HAP-1 (cell line): ENCODE measurements at places on chromosomes 5 and 9.
A peak's percentile ranks its signal among the peaks of the same experiment; 100 is the strongest.

DNA sequence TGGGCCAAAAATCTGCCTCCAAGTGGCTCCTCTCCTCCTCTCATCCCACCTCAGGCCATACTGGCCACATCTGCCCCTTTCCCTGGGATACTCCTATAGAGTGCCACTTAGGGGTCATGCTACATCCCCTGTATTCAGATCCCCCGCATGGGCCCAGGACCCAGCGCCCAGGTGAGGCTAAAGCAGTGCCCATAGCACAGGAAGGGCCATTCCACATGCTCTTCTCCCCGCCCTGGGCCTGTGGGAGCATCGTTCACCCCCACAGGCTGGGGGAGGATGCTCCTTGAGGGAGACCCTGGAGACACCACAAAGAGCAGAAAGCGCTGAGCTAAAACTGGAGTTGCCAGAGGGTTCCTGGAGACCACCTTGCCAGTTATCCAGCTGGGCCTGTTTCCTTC is 52.5 kb upstream of the SLC25A51 start:
- DNase-seq: no peak

GRCh38 chr5:146041180-146041789 is 64.1 kb downstream of the PLAC8L1 start:
- no peak for DNase-seq

DNA sequence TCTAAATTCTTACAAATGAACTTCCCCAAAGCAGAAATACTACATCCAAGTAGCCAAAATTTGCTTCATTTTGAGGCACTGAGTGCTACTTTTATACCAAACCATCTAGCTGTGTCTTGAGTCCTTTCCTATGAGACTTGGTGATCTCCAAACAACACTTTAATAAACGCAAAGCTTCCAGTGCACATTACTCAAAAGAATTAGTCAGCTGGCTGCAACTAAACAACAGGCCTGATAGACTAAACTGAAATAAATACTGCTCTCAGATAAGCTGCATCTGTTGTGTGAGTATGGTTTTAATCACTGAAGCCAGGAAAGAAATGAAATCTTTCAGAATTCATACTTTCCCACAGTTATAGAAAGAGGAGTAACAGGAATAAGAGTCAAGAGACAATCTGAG is 80.3 kb downstream of the VCAN start:
- no peak for DNase-seq

- DNase-seq: no peak
These were observed 335.9 kb upstream of the ISL1 start for GRCh38 chr5:51047369-51047768.

- no peak for DNase-seq
These were observed 189.6 kb downstream of the PIK3R1 start for GRCh38 chr5:68405026-68405684.

DNA sequence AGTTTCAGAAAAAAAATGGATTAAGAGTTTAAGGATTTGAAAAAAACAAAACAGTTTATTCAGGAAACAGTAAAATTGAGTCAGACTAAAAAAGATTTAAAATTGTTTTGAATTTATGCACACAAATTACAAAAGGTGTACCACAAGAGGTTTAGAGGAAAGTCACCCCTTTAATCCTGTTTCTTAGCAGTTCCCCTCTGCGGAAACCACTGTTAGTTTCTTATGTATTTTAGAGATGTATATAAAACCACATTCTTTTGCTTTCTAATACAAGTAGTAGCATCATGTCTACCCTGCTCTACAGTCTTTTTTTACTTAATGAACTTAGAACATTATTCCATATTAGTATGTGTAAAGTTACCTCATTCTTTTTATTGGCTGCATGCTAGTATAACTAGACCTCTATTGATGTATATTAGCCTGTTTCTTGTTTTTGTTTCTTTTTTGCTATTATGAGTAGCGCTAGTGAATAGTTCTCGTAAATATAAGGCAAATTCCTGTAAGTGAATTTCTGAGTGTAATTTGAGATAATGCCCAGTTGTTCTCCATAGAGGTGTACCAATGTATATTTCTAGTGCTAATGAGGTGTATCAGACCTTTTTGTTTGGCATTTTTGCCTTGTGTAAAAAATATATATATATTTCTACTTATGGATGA is 20.0 kb downstream of the GPBP1 start:
- DNase-seq: no peak

DNA sequence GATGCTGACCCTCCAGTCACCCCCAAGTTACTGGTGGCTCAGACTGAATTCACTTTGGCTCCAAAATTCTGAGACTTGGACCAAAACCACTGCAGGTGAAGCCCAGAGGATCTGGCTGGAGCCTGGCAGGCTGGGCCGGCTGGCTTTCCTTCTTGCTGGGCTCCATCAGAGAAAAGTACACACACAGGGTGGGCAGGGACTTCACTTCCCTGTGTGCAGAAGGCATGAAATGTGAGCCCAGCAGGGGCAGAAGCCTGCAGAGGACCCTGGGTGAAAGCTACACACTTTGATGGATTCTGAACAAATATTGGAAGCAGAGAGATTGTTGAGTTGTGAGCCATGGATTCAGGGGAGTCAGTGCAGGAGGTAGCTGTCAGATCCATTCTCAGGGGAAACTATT is 18.4 kb downstream of the NR4A3 start:
- no peak for DNase-seq

- DNase-seq: no peak
These were observed 80.8 kb downstream of the NTRK2 start for GRCh38 chr9:84750152-84750865.

DNA sequence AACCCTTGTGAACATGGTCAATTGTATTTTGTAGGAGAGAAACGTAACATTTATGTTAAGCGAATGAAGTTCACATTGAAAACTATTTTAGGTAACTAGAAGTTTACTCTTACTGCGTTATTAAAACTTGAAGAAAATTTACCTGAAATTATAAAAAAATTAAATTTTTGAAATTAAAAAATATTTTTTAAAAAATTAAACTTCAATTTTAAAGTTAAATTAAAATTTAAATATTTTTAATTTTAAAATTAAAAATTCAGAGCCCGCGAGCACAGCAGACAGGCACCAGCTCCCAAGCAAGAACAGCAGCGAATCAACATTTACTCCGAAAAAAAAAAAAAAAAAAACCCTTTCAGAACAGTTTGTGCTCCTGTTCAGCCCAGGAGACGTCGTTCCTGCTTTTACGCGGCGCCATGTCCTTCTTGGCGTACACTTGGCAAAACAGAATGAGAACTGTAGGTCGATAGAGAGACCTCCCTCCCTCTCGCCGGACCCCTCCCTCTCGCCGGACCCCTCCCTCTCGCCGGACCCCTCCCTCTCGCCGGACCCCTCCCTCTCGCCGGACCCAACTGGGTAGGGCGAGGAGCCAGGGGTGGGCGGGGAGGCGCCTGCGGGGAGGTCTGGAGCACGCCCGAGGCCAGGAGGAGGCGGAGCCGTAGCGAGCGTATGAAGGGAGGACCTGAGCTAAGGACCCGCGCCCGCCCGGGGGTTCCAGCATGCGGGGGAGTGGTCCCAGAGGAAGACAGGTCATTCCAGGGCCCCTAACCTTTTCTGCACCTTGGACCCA is 235.8 kb downstream of the ROR2 start:
- peak; percentile 59 for DNase-seq

DNA sequence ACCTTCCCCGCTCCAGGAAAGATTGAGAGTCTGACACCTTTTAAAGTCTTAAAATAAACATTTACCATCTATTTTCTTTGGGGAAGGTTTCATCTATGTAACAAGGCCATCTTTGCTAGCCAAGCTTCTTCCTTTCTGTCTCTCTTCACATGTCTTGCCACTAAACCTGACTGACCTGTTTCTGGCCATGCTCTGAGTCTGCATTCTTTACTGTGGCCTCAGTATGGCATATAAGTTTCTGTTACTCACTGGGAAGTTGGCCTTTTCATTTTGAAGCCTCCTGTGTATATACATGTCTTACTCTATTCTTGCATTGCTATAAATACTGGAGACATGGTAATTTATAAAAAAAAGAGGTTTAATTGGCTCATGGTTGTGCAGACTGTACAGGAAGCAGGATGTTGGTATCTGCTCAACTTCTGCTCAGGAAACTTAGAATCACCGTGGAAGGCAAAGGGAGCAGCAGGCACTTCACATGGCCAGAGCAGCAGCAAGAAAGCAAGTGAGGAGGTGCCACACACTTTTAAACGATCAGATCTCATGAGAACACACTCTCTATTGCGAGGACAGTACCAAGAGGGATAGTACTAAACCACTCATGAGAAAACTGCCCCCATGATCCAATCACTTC is 48.1 kb downstream of the KCNV2 start:
- DNase-seq: no peak

- DNase-seq: no peak
These were observed 15.3 kb upstream of the NOL6 start for GRCh38 chr9:33489066-33489465.

- DNase-seq: no peak
These were observed 4.2 kb upstream of the RASGEF1C start for GRCh38 chr5:180213256-180213600.

GRCh38 chr9:110876929-110877328 is 161.3 kb downstream of the LPAR1 start:
- no peak for DNase-seq

- peak; percentile 14 for DNase-seq
These were observed 65.4 kb upstream of the KLF9 start for GRCh38 chr9:70479880-70480291.

DNA sequence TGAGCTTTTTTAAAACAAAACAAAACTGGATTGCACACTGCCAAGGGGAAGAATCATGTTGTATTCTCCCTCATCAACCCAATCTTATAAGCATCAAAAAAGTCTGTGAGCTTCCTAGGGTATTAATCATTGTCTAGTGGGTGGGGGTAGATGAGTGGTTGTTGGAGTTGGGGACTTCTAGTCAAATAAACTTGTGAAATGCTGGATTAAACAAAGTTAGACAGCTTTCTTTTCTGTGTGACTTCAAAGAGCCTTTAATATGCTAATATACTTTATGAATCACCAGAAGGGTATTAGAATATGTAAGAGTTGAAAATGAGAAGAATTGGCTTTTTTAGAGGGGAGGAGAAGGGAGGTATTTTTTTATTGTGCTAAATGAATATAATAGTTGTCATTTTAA is 87.7 kb downstream of the GALNT10 start:
- DNase-seq: peak; percentile 45

DNA sequence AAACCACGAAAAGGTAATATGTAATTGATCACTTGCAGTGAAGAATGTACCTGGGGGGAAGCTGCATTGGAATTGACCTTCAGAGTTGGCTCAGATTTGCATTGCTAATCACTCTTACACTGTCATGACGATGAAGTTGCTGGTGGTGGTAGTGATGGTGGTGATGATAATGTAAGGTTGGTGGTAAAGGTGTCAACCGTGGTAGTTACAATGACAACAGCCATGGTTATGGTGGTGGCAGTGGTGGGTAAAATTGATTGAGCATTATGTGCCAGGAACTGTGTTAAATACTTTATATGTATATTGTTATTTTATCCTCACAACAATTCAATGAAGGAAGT is 282.4 kb downstream of the NR3C1 start:
- no peak for DNase-seq

GRCh38 chr5:151663617-151664293 is 23.0 kb downstream of the SPARC start:
- no peak for DNase-seq

DNA sequence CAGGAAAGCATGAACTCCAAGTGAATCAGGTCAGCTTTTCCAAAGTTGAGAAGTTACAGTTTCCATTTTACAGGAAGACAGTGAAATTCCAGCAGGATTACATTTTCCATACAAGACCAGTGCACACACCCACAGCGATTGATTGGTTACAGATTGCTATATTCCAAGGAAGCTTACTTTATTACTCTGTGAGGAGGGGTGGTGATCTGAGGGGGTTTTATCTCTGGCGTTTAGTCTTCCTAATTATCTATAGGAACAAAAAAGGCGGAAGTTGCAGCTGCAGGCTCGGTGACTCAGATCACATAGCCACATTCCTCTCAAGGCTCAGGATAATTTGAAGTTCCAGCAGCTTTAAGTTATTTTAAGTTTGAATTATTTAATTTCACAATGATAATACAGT is 450.4 kb upstream of the NMUR2 start:
- no peak for DNase-seq

DNA sequence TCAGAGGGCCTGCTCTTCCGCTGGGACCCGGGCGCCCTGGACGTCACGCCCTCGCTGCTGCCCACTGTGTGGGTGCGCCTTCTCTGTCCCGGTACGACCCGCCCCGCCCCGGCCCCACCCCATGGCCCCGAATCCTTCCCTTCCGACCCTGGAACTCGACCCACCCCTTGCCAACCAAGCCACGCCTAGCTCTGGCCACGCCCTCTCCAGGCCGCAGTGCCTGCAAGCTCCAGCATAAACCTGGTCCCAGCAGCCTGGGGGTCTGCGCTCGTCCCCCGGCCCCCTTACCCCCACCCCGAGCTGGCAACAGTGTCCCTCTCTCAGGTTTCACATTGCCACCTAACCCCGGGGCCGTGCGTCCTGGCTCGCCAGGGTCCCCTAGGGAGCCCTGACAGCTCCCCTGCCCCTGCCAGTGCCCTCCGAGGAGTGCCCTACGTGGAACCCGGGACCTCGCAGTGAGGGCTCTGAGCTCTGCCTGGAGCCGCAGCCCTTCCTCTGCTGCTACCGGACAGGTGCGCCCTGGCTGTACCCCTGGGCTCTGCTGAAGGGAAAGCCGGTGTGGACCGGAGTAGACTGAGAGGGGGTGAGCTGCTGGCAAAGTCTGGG is 3.4 kb downstream of the ADGRD2 start:
- peak; percentile 92 for DNase-seq

DNA sequence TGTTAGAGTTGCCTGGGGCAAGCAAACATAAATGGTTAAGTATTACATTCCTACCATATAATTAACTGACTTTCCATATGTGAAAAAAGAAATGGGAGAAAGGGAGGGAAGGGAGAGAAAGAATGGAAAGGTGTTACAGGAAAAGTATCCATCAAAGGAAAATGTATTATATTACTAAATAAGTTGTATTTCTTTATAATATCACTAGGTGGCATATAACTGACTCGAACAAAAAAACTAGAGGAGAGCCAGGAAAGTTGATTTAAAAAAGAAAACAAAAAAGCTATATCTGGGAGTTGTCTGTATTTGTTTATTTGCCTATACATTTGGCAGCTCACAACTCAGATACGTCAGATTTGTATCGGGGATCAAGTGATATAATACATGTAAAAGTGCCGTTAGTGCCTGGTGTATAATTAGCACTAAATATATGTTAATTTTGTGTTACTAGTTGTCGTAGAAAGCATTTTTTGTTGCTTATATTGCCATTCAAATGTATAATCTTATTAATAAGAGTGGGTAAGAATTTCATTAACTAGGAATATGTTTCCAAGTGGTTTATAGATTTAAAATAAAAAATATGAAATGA is 59.6 kb upstream of the ADAMTS19 start:
- DNase-seq: no peak

- no peak for DNase-seq
These were observed 94.6 kb downstream of the KDM4C start for GRCh38 chr9:6852243-6852963.

DNA sequence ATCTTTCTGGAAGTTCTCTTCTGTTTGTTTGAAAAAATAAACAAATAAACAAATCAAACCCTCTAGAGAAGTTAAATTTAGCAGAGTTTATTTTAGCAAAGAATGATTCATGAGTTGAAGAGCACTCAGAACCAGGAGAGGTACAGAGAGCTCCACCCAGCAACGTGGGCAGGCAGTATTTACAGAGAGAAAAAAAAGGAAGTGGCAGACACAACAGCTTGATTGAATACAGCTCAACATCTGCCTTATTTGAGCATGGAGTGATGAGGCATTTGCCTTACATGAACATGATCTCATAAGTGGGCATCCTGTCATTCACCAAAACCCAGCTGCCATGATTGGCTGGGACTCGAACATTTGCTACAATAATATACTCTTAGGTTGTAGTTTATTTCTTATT is 381.6 kb upstream of the ADAMTS16 start:
- no peak for DNase-seq

GRCh38 chr5:54093081-54093492 is 217.3 kb downstream of the ARL15 start:
- DNase-seq: no peak
